ENCODE measurements at places on chromosomes 12 and 14.

- DNase-seq, result no peak
These were observed 33.5 kb downstream of the JDP2 start for GRCh38 chr14:75461303-75461702.

GRCh38 chr14:31955936-31956579 is 121.0 kb upstream of the ARHGAP5 start:
- DNase-seq, result no peak

GRCh38 chr14:96681829-96682228 is 115.4 kb upstream of the VRK1 start:
- no peak for DNase-seq

- no peak for DNase-seq
These were observed 127.7 kb upstream of the SRRM4 start for GRCh38 chr12:118853634-118854033.

- no peak for DNase-seq
These were observed 41.8 kb downstream of the VEZT start for GRCh38 chr12:95259368-95259767.

DNA sequence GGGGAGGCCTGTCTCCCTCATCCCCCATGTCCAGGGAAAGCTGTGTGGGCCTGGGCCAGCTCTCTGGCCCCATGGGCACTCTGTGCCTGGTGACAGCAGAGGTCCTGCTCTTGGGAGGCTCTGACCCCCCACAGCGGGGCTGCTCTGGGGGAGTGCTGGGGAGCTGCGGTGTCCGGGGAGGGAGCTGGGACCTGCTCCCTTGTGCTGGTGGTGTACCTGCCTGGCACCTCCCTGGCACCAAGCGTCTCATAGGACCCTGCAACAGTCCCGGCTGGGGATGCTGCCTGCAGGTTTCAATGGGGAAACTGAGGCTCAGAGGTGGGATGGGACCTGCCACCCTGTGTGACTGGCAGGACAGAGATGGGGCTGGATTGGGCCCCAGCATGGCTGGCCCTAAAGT is 111.3 kb downstream of the KIF26A start:
- no peak for DNase-seq

DNA sequence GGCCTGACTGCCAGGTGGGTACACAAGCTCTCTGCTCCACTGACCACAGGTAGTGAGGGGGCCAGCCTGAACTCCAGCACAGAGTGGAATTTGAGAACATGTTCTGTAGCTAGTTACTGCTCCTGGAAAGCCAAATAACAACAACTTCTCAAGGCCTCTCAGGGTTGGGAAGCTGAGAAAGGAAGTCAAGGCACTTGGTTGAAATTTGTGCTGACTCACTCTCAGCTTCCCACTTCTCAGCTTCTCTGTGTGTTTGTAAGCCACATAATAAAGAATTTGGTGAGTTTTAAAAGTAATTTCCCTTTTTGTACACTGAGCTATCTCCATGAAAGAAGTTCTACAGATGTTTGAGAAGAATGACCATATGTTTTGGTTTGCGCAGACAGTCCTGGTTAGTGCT is 234.9 kb downstream of the KTN1 start:
- no peak for DNase-seq

- DNase-seq, result peak; percentile 19
These were observed 63.9 kb upstream of the PTGR2 start for GRCh38 chr14:73787486-73788316.

GRCh38 chr14:49905989-49906388 is 13.1 kb downstream of the ARF6 start:
- no peak for DNase-seq

DNA sequence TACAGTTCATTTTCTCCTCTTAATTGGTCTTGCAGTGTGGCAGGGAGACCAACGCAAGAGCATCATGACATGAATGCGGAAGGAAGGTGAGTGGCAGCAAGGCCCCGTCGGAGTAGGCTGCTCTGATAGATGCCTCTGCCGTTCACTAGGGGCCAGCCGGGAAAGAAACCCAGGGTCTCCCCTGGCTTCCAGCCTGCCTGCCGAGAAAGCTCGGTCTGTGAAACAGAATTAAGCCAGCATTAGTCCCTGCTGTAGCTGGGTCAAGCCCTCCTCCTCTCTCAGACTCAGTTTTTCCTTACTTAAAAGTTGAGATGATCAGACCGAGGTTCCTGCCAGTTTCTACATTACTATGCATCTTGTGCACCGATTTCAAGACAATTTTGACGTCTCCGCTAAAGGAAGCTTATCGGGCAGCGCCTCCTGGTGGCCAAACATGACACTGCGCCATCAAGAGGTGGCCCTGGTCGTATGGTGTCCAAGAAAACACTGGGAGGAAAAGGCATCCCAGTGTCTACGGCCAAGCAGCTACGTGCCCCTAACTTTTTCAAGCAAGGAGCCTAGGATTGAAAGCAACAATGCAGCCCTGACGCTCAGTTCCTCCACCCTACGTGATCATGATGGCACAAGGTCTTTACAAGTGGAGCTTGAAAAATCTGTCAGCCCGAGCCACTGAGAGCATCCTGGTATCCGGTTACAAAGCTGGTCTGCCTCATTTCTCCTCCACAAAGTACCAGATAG is 131.6 kb downstream of the KSR2 start:
- peak; percentile 55 for DNase-seq

- DNase-seq, result no peak
These were observed 293.9 kb downstream of the RPAP3 start for GRCh38 chr12:47411966-47412365.

- no peak for DNase-seq
These were observed 160.0 kb downstream of the TRHDE start for GRCh38 chr12:72432037-72432604.

DNA sequence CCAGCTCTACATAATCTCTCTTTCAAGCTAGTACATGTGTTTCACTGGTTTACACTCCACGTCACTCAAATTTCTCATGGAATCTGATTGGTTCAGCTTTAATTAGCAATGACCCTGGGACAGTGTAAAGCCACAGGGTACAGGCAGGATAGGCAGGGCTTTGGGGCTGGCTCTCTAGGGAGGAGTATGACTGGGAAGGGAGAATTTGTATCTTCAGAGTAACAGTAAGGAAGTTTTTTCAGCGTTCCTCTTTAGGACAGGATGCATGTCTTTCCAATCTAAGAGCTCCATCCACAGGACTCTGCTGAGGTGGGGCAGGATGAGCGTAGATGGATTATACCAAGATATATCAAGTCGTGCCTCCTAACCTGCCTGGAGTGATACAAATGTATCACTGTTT is 112.0 kb upstream of the CLEC14A start:
- no peak for DNase-seq

- DNase-seq, result no peak
These were observed 470.9 kb downstream of the VRK1 start for GRCh38 chr14:97268097-97268496.

GRCh38 chr12:111368291-111368787 is 556 bp downstream of the PHETA1 start:
- DNase-seq, result no peak

DNA sequence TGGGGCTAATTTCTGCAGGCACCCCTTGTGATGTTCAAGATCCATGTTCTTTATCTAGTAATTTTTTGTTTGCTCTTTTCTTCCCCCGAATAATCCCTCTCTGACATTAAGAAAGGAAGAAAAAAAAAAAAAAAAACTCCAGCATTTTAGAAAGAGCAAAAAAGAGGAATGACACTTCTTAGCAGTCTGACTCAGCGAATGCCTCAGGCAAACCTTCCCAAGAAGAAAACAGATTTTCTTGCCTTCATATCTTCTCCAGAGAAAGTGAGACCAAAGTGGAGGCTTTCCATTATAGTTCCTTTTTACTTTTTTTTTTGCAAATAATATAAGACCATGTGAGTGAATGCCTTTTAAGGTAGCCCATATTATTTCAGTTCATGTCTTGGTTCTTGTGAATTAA is 479.0 kb upstream of the SYT1 start:
- no peak for DNase-seq

- no peak for DNase-seq
These were observed 121.2 kb downstream of the RAD51B start for GRCh38 chr14:67940486-67941455.

- DNase-seq, result no peak
These were observed 97.2 kb downstream of the NT5DC3 start for GRCh38 chr12:103743788-103744187.

- DNase-seq, result no peak
These were observed 318.8 kb downstream of the LRIG3 start for GRCh38 chr12:58601529-58601928.

DNA sequence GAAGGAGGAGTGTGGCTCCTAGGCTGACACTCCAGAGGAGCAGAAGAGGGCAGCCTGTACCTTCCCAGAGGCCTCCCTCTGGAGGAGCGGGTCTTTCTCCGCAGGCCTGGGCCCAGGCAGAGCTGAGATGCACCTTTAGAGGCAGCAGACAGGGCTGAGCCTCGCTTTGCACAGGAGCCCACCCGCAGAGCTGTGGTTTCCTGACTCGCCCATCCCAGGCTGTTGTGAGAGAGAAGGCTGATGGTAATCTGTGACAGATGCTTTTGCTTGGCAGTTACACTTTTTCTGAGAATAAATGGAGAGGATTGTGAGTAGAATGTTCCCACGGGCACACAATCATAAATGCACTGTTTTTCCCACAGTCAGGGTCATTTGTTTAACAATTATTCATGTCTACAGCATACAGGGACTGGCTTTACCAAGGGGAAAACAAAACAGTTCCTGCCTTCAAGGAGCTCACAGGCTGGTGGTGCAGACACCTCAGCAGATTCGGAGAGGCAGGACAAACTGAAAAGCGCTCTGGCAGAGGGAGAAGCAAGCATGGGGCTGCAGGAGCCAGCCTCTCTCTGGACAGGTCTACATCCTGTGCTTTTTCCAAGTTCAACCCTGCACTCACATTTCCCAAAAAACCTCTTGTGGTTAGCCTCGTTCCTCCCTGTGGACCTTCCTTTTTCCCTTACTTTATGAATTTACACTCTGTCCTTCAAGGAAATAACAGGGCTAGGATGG is 13.9 kb downstream of the EVL start:
- peak; percentile 92 for DNase-seq

DNA sequence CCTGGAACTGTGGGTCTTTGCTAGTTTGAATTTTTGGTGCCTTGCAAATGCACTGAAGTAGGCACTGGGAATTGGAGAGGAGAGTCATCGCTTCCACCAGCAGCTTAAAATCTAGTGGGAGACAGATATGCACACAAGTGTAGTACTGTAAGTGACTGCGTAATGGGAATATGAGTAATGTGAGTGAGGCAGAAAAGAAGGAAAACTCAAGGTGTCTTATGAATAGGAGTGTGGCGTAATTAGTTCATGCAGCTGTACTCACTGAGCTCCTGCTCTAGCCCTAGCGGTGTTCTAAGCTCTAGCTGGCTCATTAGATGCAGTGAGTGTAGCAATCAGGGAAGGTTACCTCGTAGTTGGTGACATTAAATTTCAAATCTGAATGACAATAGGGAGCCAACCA is 2.8 kb downstream of the TCP11L2 start:
- no peak for DNase-seq

DNA sequence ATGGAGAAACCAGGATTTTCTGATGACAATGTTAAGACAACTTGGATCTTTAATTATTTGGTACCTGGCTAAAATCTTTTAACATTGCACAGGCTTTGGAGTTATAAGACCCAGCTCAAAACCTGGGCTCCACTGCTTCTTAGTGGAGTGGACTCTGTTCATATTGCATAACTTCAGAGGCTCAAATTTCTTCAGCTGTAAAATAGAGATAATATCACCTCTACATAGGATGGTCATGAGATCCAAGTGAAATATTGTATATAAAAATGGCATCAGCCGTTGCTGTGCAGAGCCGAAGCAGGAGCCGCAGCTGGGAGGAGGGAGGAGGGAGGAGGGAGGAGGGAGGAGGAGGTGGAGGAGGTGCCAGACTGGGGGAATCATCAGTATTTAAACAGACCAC is 10.5 kb downstream of the NPC2 start:
- no peak for DNase-seq

DNA sequence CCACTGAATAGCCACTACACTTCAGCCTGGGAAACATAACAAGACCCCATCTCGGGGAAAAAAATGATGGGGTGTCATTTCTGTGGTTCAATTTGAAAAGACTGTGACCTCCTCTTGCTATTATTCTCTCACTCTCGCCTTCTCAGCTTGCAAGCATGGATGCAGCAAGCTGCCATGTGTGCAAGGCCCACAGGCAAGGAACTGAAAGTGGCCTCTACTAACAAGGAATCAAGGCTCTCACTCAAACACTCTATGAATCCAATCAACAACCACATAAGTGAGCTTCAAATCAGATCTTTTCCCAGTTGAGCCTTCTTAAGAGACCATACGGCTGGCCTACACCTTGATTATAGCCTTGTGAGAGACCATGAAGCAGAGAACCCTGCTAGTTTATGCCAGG is 17.9 kb upstream of the DHRS7 start:
- no peak for DNase-seq

- DNase-seq, result no peak
These were observed 75.8 kb upstream of the CCDC91 start for GRCh38 chr12:28114488-28114887.

DNA sequence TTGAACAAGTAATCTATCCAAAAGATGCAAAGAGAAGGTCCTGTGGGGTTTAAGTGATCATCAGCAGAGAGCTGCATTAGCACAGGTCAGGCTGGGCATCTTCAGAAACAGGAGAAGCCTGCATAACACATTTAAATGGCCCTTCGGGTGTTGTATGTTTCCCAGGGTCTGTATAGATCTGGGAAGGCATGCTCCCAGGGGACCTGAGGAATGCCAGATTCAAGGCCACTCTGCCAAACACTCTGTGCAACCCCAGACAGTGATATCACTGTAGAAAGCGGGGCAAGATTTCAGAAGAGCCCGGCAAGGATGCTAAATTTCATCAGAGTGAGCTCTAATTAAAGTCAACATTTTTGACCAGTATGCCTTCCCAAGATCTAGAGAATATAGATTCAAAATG is 92.9 kb downstream of the ARMH4 start:
- no peak for DNase-seq

DNA sequence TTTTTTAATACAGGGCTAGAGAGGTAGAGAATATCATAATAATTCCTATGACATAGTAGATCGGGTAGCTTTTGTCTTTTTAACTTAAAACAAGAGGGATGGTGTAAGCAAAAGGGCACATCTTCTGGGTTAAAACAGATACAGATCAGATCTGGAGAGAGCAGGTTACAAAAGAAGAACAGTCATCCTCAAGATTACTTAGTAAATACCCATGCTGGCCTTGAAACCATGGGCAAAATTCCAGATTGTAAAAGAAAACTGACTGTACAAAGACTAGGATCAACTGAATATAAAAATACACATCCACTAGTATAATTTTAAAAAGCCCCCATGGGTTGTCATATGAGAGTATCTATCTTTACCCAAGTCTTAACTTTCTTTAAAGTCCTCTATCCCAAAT is 76.7 kb downstream of the MED13L start:
- DNase-seq, result no peak

DNA sequence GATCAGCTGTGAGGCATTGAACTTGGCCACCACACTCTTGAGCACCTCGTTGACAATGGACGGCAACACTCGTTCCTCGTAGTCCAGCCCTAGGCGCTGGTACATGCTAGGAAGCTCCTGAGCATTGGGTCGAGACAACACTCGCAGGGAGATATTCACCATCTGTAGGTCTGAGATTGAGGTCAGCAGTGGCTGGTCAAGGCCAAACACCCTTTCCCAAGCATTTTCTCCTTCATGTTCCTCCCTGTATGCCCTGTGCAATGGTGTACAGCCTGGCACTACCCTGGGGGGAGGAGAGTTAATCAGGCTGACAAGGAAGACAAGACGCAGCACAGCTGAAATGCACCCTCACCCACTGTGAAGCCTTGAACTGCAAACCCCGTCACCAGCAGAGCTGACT is 2.0 kb downstream of the PHB2 start:
- DNase-seq, result no peak

GRCh38 chr12:113980537-113981337 is 14.6 kb upstream of the RBM19 start:
- DNase-seq, result peak; percentile 12

All from CD4-positive, alpha-beta memory T cell (primary cell).